ENCODE measurements at places on chromosomes 13 and 19.

DNA sequence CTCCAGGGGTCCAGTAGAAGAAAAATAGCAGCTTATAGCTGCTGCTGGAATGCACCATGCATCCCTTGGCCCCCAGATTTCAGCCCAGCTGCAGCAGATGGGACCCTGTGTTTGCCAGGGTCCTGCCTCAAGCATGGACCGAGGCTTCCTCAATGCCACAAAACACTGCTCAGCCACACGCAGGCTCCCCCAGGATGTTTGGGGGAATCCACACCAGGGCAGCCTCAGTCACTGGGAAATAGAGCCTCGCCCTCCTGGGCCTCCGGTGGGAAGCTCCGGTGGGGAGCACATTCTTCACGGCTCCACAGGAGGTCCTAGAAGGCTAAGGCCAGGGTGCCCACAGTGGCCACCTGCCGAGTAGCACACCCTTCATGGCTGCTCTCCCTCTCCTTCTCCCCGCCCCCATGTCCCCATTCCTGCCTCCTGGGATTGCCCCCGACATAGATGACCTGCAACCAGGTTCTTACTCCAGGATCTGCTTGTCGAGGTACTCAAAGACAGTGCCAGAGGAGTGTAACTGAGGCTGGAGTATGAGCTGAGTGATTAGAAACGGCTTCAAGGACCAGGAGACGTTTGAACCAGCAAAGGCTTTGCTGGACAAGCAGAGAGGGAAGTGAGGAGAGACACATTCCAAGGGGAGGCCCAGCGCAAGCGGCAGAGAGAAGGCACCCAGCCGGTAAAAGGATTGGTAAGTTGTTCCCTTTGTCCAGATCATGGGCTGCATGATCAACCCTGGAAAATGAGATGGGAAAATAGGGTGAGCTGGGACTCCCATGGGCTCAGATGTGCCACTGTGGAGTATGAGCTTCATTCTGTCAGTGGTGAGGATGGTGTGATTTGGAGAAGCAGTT is 110.7 kb upstream of the UQCRFS1 start:
- DNase-seq, result no peak

DNA sequence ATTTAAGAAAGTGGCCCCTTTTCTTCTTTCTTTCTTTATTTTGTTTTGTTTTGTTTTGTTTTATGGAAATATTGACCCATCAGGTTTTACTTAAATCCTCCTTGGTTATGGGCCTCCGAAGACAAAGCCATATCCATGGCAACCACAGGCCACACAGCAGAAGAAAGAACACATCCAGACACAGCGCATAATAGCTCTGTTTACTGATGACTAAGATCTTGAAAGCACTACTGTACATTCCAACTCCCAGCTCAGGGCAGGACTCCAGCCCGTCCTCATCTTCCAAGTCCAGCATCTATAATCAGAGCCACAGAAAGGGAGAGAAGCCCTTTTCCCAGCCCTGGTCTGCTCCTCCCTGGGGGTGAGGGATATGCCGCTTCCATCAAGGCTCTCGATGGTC is 84.3 kb downstream of the NUFIP1 start:
- no peak for DNase-seq

DNA sequence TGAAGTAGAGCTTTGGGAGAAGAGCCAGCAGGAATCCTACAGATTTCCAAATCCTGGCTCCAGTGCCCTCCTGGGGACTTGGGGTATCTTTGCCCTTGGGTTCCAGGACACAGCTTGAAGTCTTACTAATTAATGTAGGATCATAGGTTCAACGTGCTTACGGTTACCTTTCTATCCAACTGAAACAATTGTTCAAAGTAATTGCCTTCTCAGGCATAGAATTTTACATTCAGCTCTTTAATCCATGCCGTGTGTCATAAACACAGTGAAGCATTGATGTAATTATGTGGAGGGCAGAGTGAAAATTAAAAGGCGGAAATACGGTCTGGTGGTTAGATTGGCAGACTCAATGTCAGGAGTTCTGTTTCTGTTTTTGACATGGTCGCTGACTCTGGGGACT is 170.4 kb downstream of the COG6 start:
- DNase-seq, result no peak

DNA sequence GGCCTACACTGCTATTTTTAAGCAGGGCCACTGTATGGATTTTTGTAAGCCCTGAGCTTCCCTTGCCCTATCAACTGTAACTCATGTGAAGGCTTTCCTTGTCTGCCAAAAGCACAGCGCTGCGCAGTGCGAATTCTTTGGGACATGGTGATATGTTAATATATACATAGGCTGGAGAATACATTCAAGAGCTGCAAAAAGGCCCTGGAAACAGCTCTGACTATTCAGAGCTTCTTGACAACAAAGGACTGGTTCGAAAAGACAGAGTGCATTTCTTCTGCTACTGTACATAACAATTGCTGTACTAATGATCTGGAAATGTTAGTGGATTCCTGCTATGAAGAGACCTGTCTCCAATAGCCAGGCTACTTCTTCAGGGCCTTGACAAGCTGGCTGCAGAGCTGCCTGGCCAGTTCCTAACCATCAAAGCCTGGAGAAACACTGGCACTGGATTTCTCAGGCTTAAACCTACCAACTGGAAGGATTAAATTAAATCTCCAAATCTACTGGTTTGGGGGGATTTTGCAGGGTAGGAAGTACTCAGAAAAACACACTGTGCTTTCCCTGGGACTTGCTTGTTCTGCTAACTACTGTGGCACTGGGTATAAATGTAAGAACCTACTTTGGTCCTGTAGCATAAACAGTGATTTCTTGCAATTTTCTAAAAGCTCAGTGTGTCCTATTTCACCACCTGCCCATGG is 246.9 kb downstream of the DNAJC15 start:
- DNase-seq, result no peak

GRCh38 chr13:31225998-31226675 is 26.4 kb downstream of the B3GLCT start:
- DNase-seq, result no peak

- no peak for DNase-seq
These were observed 1293.8 kb upstream of the PCDH9 start for GRCh38 chr13:68523838-68524424.

Data from nephron progenitor cell (in vitro differentiated cells).